ENCODE measurements at places on chromosomes 6 and 20.
A peak's percentile ranks its signal among the peaks of the same experiment; 100 is the strongest.

- no peak for DNase-seq
Measured at GRCh38 chr6:139738801-139739455, 364.5 kb upstream of the CITED2 start.

DNA sequence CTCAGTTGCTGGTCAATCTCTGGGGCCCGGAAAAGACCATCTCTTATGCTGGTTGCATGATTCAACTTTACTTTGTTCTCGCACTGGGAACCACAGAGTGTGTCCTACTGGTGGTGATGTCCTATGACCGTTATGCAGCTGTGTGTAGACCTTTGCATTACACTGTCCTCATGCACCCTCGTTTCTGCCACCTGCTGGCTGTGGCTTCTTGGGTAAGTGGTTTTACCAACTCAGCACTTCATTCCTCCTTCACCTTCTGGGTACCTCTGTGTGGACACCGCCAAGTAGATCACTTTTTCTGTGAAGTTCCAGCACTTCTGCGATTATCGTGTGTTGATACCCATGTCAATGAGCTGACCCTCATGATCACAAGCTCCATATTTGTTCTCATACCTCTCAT lies 4.3 kb downstream of the OR2J3 start:
- no peak for DNase-seq

- no peak for DNase-seq
Measured at GRCh38 chr6:116925088-116925794, 48.2 kb downstream of the RFX6 start.

DNA sequence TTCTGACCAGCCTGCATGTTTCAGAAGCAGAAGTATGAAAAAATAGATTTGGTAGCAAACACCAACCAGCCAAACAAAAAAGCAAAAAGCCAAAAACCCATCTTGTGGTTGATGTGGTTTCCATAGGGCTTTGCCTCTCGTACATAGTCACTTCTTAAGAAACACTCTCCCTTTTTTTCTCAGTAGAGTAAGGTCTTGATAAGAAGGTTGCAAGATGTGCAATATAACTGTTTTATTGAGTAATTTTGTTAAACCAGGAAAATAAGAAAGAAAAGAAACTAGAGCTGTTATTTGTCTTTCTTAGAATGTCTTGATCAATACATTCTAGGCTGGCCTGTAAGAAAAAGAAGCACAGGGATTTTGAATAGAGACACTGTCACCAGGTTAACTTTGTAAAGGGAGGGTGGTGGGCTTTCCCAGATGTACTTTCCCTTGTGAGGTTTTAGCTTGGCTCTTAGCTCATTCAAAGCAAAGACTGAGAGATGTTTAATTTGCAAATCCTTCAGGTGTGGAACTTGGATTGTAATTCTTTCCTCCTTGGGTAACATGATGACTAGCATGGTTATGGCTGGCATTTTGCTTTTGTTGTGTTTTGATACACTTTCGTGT lies 49.7 kb downstream of the AKAP12 start:
- DNase-seq = no peak

DNA sequence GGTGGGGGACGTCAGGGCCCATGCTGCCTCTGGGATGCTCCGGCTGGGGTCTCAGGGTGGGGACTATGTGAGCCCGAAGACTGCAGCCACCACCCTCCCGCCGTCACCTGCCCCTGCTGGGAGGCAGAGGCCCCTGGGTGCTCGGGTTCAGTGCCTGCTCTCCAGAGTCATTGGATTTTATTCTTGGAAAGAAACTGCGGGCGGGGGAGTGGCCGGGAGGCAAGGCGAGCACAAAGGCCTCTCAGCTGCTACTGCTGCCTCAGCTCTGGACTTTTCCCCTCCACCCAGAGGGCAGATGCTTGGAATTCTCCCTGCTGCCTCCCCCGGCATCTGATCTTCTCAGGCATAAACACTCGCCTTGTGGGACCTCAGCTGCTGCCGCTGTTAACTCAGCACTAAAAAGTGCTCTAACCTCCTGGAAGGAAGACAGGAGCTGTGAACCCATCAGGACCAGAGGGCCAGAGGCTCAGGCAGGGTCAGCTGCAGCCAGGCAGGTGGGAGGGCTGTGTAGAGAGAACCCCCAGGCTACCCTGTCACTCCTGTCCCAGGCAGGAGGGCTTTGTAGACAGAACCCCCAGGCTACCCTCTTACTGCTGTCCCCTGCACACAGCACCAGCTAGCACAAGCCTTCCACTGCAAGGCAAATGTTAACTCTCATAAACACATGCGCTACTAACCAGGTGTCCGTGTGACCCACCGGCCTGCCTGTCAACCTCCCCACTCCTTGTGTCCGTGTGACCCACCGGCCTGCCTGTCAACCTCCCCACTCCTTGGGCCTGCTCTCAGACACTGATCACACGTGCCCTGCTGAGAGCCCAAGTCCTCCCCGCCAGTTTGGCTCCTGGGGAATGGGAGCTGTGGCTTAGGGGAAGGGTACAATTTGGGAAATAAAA lies 9.4 kb upstream of the FRMD1 start:
- DNase-seq = peak; percentile 74

DNA sequence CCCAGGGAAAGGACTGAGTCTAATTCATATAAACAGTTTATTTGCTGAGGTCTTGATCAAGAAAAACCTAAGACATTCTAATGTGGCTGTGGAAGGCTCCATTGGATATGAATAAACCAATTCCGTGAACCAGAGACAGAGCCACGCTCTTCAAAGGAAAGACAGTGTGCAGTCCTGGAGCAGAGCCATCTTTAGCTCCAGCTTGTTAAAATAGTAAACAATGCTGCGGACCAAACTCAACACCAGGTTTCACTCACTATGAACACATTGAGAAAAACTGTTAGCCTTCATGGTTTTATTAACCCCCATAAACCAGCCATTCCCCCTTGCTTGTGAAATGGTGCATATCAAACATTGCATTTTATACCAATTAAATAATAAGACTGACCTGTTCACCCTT lies 61.9 kb downstream of the COL9A1 start:
- no peak for DNase-seq

DNA sequence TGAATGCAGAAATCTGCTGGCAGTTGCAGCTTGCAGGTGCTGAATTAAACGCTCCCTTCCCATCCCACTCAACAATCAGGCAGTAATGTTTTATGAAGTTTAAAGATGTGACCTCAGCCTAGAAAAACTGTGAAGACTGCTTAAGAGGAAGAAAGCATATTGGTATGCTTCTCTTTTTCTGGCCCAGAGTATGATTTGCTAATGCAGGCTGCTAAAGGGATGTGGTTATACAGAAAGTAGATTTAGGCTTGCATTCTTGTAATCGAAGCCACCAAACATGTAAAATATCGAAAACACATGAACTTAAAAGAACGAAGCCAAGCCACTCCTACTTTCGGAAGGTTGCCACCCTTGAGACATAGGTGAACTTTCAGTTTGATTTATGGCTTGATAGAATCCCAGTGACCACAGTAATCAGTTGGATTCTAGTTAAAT lies 40.7 kb downstream of the MAP3K5 start:
- DNase-seq = peak; percentile 16

- DNase-seq = no peak
Measured at GRCh38 chr6:78379982-78380381, 487.4 kb upstream of the IRAK1BP1 start.

- no peak for DNase-seq
Measured at GRCh38 chr20:13443690-13444089, 195.0 kb downstream of the TASP1 start.

DNA sequence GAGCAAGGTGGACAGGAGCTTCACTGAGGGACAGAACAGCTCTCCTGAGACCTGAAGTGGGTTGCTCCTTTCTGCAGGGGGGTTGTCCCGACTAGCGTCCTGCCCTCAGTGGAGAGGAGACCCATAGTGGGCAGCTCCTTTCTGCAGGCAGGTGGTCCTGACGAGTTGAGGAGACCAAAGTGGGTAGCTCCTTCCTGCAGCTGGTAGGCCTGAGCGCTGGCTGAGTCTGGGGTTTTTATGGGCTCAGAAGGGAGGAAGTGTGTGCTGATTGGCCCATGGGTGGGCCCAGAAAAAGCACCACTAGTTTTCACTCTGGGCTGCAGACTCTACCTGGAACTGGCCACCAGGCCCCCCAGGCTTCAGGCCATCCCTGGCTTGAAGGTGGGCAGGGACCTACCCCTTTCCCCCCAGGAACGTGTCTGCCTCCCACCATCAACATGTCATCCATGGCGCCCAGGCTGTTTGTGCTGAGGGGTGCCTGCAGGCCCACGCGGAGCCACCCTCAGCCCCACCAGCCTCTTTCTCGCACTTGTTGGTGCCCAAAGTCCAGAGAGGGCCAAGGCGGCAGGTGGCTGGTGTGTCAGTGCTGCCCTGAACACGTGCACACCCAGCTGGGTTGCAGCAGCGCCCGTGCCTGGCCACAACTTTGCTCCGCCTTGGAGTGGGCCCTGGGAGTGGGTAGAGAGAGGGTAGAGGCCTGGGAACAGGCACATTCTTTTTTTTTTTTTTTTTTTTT lies 1.6 kb upstream of the DEK start:
- DNase-seq = no peak

- no peak for DNase-seq
Measured at GRCh38 chr20:20549267-20549612, 163.2 kb downstream of the RALGAPA2 start.

DNA sequence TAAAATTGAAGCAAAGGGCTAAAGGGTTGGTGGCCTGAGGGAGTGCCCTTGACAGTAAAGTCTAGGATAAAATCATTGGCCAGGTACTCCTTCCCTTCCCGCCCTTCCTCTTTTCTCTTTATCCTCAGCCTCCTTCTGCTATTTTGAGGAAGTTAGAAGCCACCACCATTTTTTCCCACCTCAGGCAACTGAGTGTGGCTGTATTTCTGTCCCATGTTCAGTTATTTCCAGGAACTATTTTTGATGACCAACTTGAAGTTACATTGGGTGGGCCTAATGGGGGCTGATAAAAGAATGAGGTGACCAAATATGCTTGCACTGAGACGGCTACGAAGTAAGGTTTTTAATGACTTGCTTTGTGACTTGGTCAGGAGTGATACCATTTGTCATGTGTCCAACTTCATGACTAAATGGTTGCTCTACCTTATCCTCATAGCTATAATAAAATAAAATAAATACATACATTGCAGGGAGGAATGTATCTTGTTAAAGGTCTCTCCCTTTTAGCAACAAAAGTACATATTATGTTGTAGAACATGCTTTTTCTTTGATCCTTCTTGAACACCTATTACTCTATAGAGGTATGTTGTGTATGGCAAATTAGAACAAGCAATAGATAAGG lies 12.0 kb downstream of the PTPN1 start:
- DNase-seq = no peak

DNA sequence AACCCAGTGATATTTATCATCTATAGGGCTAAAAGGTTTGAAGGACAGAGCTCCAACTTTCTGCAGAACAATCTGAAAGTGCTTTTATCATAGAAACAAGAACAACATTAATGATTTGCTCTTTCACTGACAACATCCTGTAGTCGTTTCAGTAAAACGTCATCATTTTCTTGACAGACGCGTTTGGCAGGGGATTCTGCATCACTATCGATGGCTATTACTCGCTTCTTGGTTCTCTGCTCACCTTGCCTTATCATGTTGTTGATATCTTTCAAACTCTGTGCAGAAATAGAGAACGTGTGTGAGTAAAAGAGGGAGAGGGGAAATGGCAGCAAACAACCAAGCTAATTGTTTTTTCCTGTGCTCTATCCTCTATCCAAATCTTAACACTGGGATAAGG lies 47.1 kb upstream of the SAMHD1 start:
- DNase-seq = no peak

GRCh38 chr20:37992802-37993409 lies 40.4 kb downstream of the TTI1 start:
- DNase-seq = peak; percentile 78

DNA sequence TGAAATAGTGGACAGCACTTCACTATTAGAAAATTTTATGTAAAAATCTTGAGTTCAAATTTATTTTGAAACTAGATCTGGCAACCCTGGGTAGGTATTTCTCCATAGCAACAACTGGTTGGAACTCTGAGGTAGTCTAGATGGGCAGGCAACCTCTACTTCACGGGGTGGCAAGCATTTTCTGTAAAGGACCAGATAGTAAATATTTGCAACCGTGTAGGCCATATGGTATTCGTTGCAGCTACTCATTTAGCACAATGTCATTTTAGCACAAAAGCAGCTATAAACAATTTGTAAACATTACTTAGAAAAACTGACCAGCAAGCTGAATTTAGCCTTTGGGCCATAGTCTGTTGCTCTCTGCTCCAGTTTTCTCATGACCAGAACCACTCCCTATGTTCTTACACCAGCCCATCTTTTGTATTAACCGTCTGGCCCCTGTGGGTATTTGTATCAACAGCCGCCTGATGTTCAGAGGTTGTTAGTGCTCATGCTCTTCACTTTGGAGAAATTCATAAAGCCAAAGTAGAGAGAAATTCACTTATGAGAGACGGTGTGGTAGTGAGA lies 29.2 kb downstream of the LGSN start:
- no peak for DNase-seq

- DNase-seq = no peak
Measured at GRCh38 chr20:45372646-45373352, 5.3 kb downstream of the TP53TG5 start.

- no peak for DNase-seq
Measured at GRCh38 chr6:125357515-125358256, 55.9 kb upstream of the HDDC2 start.

GRCh38 chr6:132063738-132064137 lies 112.6 kb upstream of the CCN2 start:
- DNase-seq = peak; percentile 85

- DNase-seq = peak; percentile 7
Measured at GRCh38 chr6:19444481-19444880, 392.7 kb upstream of the ID4 start.

GRCh38 chr20:58990651-58991445 lies 9.8 kb downstream of the NELFCD start:
- no peak for DNase-seq

DNA sequence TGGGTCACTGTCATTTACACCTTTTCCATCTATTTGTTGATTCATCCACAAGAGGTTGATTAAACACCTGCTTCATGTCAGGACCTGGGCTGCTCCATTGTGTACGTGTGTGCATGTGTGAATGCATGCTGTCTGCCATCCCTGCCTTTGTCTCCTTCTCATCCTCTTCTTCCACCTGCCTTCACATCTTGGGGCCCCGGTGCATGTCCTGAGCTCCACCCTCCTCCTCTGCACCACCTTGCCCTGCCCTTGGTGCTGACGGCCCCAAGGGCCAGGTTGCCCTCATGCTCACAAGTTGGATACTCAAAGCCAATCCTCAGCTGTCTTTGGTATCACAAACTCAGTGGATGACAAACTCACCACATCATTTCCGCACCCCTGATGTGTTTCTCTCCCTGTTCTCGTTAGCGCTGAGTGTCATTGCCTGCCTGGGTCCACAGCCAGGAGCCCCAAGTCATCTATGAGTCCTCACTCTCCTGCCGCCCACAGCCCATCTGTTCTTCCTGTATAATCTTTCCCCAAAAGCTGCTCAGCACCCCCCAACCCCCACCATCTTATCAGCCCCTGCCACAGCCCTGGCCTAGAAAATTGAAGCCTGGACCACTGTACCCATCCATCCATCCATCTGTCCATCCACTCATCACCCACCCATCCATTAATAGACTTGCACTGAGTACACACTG lies 85.0 kb downstream of the SRC start:
- no peak for DNase-seq

GRCh38 chr6:142675517-142675916 lies 269.5 kb downstream of the HIVEP2 start:
- DNase-seq = no peak

GRCh38 chr20:25588491-25588890 lies 3.2 kb upstream of the NINL start:
- no peak for DNase-seq

GRCh38 chr6:46014046-46014445 lies 1.6 kb downstream of the CLIC5 start:
- DNase-seq = no peak

- no peak for DNase-seq
Measured at GRCh38 chr20:19924255-19924654, 92.9 kb upstream of the NAA20 start.
